Activated CD4-positive, alpha-beta T cell treated with anti-CD3 and anti-CD28 coated beads, Interleukin-2, amount 50 U/mL, for 16 hours (primary cell): ENCODE measurements at places on chromosomes 13 and 19.

- DNase-seq = no peak
Measured at GRCh38 chr13:19071161-19071936, 110.3 kb downstream of the TUBA3C start.

DNA sequence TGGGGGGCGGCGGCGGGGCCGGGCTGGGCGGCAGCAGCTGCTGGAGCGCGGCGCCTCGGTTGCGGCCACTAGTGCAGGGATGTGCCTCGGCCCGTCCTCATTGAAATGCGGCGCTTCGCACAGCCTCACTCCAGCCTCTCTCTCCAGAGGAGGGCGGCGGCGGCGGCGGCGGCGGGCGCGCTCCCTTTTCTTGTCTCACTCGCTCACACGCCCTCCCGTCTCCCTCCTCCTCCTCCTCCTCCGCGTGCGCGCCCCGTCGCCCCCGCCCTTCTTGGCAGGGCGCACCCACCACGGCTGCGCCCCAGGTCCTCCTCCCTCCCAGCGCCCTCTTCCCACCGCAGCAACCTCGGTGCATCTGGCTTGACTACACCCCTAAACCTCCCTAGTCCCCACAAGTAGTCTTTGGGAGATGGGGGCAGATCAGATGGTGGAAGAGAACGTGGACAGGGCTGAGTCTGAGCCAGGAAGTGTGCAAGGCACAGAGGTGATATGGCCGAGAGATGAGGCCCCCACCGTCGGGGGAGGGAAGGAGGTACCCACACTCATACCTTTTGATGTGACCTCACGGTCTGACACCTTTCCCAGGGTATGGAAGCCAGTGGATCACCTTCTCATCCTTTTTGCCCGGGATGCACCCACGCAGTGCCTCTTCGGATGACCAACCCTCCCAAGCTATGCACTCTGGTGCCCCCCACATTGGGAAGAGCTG lies at the start of gene DCLK1:
Gene DCLK1, minus strand, starts transcription at position 161 of the 709 bp plus-strand sequence.
- DNase-seq = no peak

- DNase-seq = no peak
Measured at GRCh38 chr13:60288569-60288968, 108.5 kb upstream of the TDRD3 start.

DNA sequence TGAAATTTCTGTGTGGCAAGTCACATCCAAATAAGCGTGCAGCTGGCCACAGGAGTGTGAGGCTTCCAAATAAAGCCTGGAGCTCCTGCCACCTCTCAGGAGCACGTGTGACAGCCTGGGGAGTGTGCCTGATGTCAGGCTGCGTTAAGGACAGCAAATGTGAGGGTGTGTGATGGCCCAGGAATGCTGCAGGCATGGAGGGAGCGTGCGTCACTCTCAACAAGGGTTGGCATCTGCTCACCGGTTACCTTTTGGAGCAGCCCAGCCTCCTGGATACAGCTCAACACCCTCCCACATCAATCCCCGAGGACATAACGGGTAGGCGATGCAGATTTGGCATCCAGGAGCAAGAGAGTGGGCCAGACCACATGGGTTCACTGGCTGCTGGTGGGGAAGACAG lies 19.0 kb downstream of the NUMBL start:
- no peak for DNase-seq

DNA sequence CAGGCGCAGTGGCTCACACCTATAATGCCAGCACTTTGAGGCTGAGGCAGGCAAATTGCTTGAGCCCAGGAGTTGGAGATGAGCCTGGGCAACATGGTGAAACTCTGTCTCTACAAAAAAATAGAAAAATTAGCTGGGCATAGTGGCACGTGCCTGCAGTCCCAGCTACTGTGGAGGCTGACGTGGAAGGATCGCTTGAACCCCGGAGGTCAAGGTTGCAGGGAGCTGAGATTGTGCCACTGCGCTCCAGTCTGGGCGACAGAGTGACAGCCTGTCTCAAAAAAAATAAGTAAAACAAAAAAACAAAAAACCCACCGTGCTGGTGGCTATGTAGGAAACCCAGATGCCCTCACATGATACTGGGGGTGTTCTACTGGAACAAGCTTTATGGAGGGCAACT lies 16.4 kb downstream of the PHLDB3 start:
- no peak for DNase-seq

DNA sequence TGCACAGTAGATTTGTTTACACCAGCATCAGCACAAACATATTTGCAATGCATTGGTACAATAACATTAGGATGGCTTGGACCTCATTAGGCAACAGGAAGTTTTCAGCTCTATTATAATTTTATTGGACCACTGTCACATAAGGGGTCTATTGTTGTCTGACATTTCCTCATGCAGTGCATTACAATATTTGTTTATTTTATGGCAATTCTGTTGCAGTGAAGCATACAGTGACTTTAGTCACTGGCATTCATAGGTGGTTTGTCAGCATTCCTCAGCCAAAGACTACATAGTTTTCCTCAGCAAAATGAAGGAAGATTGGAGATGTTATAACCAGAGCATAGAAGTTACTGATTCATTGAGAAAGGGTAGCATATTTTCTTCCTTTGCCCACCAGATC lies 1732.9 kb downstream of the PCDH9 start:
- DNase-seq = no peak

- DNase-seq = peak; percentile 69
Measured at GRCh38 chr13:24129914-24130774, 30.4 kb upstream of the SPATA13 start.

GRCh38 chr19:5806133-5806489 lies 1.2 kb downstream of the NRTN start:
- DNase-seq = no peak

DNA sequence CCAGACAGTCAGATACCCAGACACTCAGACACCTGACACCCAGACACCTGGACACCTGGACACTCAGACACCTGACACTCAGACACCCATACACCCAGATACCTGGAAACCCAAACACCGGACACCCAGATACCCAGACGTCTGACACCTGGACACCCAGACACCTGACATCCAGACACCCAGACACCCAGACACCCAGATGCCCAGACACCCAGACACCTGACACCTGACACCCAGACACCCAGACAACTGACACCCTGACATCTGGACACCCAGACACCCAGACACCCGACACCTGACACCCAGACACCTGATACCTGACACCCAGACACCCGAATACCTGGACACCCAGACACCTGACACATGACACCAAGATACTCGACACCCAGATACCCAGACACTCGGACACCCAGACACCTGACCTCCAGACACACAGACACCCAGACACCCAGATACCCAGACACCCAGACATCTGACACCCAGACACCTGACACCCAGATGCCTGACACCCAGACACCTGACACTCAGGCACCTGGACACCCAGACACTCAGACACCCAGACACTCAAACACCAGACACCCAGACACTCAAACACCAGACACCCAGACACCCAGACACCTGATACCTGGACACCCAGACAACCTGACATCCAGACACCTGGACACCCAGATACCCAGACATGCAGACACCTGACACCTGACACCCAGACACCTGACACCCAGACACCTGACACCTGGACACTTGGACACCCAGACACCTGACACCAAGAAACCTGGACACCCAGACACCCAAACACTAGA lies 19.1 kb downstream of the C19orf12 start:
- DNase-seq = no peak

DNA sequence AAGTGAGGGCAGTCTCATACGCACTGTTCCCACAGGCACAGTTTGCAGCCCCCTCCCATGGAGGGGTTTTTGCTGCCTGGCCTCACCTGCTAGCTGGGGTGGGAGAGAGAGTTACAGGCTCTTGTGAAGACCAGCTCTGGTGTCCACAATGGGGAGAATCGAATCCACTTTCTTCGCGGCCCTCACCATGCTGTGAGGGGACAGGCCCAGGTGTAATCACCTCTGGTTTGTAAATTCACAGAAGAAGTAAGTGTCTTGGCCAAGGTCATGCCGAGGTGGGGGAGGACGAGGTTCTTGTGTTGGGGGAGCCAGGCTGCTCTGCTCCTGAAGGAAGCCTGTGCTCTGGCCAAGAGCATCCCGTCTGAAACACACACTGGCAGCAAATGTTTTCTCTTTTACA lies 39.5 kb downstream of the TEX29 start:
- no peak for DNase-seq

- no peak for DNase-seq
Measured at GRCh38 chr19:55437410-55437809, 5.7 kb downstream of the SHISA7 start.
